ENCODE measurements at places on chromosomes 6 and 20. TPM values are rescaled to one million over a fixed set of nuclear protein-coding genes. Genes with fewer than 3 reads are reported as not detected.

Gene FARS2
- 36.9 TPM for total RNA-seq

Gene NTSR1
- total RNA-seq, result under 0.01 TPM

Gene IL17A
- not detected for total RNA-seq

Gene IRAK1BP1
- total RNA-seq, result 3.3 TPM

Gene RIN2
- 49.5 TPM for total RNA-seq

Gene SLC32A1
- total RNA-seq, result not detected

Gene RIMS1
- total RNA-seq, result 0.16 TPM

Gene TFAP2C
- total RNA-seq, result not detected

Gene CLPSL2
- total RNA-seq, result not detected

Gene KCNS1
- total RNA-seq, result 0.09 TPM

Gene GABBR1
- 18.8 TPM for total RNA-seq

Gene FIG4
- total RNA-seq, result 24.3 TPM

Gene SLC4A11
- 0.94 TPM for total RNA-seq

Gene DHX35
- total RNA-seq, result 8.0 TPM

Gene FERMT1
- total RNA-seq, result 4.9 TPM

Gene KCNK5
- total RNA-seq, result not detected

Gene DBNDD2
- total RNA-seq, result 0.34 TPM

Gene EPPIN
- total RNA-seq, result not detected

Gene FOXS1
- total RNA-seq, result not detected

Gene TFAP2B
- total RNA-seq, result not detected

Gene CYP39A1
- 2.2 TPM for total RNA-seq

Gene NOX3
- total RNA-seq, result not detected

Gene FAM83B
- 0.16 TPM for total RNA-seq

Gene SLC17A3
- total RNA-seq, result not detected

Gene C4B
- total RNA-seq, result 15.4 TPM

Gene METTL24
- 0.16 TPM for total RNA-seq

Gene SULF2
- total RNA-seq, result 3.8 TPM

Gene PSMG4
- total RNA-seq, result 33.6 TPM

Gene LY6G5C
- total RNA-seq, result 0.09 TPM

Measured in bronchial smooth muscle cell (primary cell).